Renal cortex interstitium (tissue), 15 donors: ENCODE measurements at places on chromosomes 13 and 19.

DNA sequence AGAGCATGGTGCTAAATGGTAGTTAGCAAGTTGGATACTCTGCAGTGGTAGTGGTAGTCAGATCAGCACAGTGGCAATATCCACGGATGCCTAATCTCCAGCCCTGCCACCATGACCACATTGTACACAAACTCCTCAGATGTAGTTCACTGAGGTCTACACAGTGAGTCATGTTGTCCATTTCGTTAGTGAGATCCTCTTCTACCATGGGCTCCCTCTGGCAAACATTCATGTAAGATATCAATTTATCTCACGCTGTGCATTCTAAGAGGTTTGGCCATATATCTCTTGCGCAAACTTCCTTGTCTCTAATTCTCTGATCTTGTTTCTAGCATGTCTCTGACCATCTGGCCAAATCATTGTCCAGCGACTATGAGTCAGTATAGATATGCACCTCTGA, 58.2 kb downstream of the POLR1D start:
- no peak for DNase-seq

- DNase-seq = no peak
Measured at GRCh38 chr13:50905256-50905655, 4.3 kb upstream of the RNASEH2B start.

DNA sequence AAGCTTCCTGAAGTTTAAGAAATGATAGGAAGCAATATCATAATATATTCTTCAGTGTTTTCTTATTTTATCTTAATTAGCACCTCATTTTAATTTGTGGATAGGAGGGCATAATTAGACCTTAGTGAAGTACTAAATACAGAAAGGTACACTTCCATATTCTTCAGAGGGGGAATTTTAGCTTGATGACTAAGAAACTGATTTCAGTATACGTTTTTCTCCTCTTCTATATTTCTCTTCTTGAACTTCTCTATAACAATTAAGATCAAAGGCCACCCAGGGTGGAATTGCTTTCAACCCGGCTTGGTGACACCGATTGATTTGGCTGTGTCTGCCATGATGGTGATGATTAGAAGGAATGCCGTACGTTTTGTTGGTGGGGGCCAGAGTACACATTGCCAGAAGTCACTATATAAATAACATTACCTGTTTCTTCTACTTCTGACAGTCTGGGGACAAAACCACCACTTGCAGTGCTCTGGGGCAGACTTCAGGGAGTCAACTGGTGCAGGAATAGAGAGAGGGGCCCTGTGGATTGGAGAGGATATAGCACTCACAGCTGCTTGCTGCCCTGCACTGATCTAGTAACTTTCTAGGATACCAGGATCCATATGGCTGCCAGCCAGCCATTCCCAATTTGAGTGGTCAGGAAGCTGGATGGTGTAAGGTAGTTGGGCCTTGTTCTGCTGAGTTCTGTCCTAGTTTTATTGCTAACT, 73.8 kb downstream of the SPATA13 start:
- no peak for DNase-seq

- no peak for DNase-seq
Measured at GRCh38 chr19:54114340-54115108, 933 bp downstream of the TFPT start.

- DNase-seq = no peak
Measured at GRCh38 chr13:28248080-28248479, 109.7 kb downstream of the PAN3 start.

GRCh38 chr19:40612831-40613689, 11.9 kb downstream of the LTBP4 start:
- DNase-seq = no peak

DNA sequence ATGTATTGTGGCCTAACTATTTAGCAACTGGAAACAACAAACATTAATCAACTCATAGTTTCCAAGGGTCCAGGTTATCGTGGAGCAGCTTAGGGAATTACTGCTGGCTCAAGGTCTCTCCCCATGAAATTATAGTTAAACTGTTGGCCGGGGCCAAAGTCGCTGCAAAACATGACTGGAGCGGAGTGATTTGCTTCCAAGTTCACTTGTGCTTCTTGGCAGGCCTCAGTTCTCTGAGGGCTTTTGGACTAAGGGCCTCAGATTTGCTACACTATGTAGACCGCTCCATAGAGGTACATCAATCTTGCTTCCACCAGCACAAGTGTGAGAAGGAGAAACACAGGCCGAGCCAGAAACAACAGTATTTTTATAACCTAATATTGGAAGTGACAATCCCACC, 9.4 kb upstream of the KBTBD7 start:
- no peak for DNase-seq

DNA sequence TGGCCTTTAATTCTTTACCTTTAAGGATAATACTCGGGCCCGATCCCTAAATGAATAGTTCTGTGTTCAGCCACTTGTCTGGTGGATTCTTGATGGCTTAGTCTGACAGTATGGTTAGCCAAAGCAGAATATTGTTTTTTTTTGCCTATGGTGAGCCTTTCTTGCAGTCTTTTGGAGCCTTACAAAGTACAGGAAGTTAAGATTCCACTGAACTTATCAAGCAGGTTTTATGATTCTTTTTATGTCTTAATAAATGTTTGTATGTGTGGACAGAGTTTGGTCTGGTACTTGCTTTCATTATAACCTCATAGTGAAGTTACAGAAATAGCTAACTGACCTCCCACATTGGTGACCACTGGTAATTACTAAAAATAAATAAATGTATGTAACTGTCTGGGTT, 17.1 kb downstream of the PCCA start:
- DNase-seq = no peak

- no peak for DNase-seq
Measured at GRCh38 chr13:61670384-61671161, 254.9 kb upstream of the PCDH20 start.

DNA sequence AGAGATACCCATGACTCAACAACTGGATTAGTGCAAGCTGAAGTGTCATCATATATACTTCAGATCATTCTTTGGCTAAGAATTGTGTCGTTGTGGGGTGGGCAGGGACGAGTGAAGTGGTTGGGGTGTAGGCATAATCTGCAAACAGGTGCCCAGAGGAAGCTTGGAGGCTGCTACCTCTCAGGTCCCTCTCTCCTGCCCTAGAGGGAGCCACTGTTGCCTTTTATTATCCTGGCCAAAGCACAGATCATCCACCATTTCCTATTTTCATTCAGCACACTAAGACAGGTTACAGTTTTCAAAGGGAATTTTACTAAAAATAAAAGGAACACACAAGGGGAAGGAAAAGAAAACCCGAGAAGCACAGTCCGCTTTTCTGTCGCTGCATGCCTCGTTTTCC, 126.6 kb downstream of the HS6ST3 start:
- no peak for DNase-seq

DNA sequence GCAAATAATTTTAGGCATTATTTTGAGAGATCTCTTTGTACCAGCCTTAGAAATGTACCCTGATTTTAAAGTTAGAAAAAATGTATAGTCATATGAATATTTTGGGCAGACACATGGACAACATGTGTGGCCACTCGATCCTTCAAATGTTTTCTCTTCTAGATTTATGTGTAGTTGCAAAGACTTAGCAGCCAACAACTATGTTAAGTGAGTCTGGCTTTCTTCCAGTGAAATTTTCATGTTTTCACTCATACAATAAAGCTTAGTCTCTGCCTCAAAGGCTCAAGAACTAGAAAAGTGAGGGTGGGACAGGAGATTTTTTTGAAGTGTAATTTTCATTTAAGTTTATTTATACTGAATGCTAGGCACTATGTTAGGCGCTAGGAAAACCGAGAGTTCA, 207.7 kb upstream of the DACH1 start:
- DNase-seq = no peak

DNA sequence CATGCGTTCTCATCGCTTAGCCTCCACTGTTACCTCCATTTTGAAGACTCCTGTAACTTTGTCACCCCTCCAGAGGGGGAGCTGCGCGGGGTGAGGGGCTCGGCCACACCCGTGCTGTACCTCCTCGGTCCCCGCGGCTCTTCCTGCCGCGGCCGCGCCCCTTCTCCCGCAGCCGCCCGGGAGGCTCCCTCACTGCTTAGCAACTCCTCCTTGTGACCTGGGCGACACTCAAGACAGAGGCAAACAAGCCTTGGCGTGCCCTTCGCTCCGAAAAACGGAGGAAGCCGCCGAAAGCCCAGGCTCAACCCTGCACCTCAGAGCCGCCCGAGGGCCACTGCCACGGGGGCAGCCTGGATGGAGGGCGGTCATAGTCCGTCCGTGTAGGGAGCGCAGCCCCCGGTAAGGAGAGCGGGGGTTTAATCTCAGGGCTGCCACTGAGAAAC, 494.3 kb downstream of the FOXO1 start:
- DNase-seq = no peak

- no peak for DNase-seq
Measured at GRCh38 chr19:58560921-58561320, 2.5 kb upstream of the UBE2M start.

GRCh38 chr13:60016229-60016628, 147.5 kb downstream of the DIAPH3 start:
- no peak for DNase-seq

- DNase-seq = no peak
Measured at GRCh38 chr13:41505209-41505835, 48.0 kb downstream of the RGCC start.

DNA sequence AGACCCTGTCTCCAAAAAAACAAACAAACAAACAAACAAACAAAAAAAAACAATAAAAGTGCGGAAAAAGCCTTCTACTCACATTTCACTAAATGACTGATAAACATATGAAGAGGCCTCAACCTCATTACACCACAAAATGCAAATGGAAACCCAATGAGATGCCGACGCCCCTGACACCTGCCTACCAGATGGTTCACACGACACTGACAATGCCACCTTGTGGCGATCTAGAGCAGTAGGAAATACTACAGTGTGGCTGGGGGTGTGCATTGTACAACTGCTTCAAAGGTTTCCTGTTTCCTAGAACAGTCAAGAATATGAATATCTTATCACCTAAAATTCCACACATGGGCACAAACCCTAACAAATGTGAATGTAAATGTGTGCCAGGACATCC, 14.0 kb downstream of the SCGB2B2 start:
- DNase-seq = no peak

DNA sequence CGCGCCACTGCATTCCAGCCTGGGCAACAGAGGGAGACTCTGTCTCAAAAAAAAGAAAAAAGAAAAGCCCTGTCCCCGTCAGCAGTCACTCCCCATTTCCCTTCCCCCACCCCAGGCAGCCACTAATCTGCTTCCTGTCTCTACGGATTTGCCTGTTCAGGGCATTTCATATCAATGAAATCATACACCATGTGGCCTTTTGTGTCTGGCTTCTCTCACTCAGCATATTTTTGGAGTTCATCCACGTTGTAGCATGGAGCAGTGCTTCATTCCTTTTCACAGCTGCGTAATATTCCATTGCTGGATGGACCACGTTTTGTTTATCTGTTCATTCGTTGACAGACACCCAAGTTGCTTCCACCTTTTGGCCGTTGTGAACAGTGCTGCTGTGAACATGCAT, 36.1 kb upstream of the KLF2 start:
- no peak for DNase-seq

- DNase-seq = no peak
Measured at GRCh38 chr13:109090796-109091195, 461.4 kb downstream of the MYO16 start.

GRCh38 chr19:42295831-42296525, 6.0 kb upstream of the PRR19 start:
- no peak for DNase-seq

- no peak for DNase-seq
Measured at GRCh38 chr19:55066107-55066709, 3.3 kb upstream of the RDH13 start.

GRCh38 chr13:21006141-21007005, 55.0 kb downstream of the LATS2 start:
- no peak for DNase-seq

DNA sequence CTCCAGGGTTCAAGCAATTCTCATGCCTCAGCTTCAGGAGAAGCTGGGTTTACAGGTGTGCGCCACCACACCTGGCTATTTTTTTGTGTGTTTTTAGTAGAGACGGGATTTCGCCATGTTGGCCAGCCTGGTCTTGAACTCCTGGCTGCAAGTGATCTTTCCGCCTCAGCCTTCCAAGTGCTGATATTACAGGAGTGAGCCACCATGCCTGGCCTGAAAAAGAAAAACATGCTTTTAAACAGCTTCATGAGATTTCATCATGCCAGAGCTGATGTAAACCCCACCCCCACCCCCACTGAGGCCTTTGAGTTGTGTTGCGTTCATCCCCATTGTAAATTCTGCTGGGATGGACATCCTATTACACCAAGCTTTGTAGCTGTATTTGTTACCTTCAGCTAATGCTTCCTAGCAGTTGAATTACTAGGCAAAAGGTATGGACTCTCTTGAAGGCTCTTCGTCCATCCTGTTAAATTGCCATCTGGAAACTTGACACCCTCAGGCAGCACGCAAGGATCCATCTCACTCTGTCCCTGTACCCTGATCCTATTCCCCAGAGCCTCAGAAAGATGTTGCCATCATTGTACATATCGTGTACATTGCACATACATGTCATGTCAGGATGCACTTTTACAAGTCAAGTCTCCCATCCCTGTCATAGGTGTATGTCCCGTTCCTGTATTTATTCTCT, 47.3 kb downstream of the NFIX start:
- no peak for DNase-seq

GRCh38 chr19:8252922-8253589, 43.9 kb downstream of the CERS4 start:
- DNase-seq = peak; percentile 80

DNA sequence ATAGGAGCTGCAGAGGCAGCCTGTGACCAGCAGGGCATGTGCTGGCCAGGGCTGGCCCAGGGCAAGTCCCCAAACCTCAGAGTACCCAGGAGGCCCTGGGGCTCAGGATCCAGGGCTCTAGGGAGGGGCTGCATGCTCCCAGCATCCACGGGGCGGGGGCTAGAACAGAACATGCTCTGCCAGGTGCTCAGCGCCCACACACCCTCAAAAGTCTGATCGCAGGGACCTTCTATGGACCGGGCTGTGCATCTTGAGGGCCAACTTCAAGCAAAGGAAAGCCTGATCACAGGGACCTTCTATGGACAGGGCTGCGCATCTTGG, 33.5 kb downstream of the ELL start:
- no peak for DNase-seq
